NCI-H1694 treated with DMSO at 0.1 percent for 48 hours (cell line): ENCODE measurements at places on chromosomes 7 and 10.
A peak's percentile ranks its signal among the peaks of the same experiment; 100 is the strongest.

DNA sequence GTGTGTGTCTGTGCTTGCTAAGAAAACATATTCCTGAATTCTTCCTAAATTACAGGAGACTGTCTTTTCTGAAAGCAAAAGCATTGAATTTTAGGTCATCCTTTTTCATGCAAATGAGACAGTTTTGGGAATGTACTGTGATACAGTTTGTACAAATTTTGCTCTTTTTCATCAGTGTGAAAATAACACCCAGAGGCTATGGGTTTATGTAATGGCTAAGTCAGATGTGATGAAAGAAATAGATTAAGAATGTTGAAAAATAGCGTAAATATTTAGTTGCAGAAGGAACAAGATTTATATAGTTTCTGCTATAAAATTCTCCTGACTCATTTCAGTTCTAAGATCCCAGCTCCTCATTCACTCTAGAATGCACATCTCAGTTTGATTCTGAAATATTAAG lies 24.6 kb downstream of the POM121L12 start:
- no peak for DNase-seq

DNA sequence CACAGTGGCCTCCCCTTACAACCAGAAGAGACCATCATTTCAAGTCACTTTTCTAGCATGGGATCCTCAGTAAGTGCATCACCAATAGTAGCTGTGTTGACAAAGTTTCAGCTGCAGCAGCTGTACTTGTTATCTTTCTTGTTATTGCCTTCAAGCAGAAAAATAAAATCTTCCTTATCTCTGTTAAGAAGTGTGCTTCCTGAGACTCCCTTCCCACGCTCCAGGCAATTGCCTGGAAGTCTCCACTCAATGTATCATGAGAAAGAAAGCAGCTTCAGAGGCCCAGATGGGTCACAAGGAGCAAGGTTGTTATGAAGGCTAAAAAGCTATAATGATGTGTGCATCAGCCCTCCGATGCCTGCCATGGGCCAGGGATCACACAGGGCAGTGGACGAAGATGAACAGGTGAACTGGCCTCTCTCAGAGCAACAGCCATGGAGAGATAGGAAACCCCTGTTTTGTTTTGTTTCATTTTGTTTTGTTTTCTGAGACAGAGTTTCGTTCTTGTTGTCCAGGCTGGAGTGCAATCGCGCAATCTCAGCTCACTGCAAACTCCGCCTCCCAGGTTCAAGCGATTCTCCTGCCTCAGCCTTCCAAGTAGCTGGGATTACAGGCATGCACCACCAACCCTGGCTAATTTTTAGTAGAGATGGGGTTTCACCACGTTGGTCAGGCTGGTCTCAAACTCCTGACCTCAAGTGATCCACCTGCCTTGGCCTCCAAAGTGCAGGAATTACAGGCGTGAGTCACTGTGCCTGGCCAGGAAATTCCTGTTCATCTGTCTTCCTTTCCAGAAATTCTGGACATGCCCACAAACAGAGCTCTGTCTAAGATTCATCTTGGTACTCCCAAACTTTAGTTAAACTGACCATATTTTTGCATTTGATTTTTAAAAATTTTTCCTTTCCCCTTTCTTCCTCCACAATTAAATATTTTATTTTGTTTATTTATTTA lies 340.5 kb downstream of the TNS3 start:
- DNase-seq = no peak

- peak; percentile 58 for DNase-seq
Measured at GRCh38 chr10:68153473-68154210, 44.4 kb downstream of the MYPN start.

GRCh38 chr10:31321396-31321941 lies 2.5 kb downstream of the ZEB1 start:
- no peak for DNase-seq

- no peak for DNase-seq
Measured at GRCh38 chr10:5423771-5424170, 11.4 kb downstream of the NET1 start.

- DNase-seq = no peak
Measured at GRCh38 chr10:122213766-122214165, 57.3 kb upstream of the BTBD16 start.

DNA sequence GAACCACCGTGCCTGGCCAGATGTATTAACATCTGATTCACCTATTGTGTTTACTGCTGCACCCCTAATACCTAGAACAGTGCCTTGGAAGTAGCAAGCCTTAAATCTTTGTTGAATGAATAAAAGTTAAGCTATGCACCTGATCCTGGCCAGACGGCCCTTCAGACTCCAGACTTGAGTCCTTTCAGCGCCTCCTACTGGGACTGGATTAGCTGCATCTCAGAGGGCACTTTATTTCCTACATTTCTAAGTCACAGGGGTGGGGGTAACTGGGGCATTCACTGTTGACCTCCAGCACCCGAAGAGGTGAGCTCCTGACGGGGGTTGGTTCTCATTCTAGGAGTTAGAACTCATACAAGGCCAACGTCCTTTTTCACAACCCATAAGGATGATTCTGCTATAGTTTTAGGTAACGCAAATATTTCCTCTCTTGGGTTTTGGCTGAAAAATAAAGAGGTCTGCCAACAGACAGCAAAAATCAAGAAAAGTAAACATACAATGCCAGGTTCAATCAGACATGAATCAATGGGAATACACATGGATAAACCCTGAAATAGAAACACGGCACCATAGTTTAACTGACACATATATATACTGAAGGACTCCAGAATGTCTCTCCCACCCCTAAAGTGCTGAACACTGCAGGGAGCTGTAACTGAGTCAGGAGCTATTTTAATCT lies 48.0 kb upstream of the DLG5 start:
- DNase-seq = no peak

DNA sequence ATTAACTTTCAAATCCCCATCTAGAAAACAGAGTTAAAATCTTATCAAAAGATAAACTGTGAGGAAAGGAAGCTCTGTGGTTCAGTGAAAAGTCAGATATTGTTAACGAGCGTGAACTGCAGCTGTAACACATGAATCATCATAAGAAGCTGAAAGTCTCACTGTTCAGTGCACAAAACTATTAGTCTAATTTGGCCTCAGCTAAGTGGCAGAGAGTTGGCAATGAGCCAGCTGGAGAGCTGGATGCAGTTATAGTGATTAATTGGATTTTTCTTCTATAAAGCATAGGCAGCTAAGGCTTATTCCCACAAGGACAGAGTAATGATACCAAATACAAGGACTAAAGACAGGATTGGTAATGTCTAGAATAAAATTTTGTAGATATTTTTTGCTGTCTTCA lies 101.1 kb upstream of the ABCB5 start:
- DNase-seq = no peak

DNA sequence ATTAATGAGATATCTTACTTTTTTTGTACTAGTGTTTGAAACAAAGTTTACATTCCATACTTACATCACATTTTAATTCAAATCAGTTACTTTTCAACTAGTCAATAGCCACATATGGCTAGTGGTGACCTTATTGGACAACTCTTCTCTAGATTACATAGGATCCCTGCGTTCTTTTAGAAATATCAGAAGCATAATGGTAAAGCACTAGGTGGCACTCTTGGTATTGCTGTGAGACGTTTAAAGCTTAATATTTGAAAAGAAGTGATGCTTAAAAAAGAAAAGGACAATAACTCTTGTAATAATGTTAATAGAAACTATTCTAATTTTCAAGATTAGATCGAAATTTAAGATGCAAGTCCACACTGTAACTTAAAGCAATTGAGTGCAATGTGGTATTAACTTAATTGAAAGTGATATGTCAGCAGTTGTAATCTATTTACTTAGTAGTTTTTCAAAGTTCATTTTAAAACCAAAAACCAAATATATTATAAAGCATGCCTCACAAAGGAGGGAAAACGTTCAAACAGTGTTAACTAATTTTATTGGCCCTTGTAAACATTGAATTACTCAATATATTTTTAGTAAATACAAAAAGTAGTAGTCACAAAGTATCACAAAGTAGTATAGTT lies 339.1 kb downstream of the ATRNL1 start:
- DNase-seq = peak; percentile 21

DNA sequence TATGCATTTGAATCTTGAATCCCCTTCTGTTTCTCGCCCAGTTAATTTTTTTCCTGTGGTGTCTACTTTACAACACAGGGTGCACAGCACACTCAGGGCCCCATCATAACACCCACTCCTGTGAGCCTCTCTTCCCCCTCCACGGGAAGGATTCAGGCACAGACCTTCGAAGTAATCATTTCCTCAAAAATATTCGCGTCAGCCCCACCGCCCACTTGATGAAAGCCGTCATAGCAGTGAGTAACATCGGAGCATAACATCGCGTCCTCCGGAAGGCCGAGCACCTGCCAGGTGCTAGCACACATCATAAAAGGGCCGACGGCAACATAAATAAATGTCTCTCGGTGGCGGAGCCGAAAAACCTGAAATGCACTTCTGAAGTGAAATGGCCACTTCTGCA lies 201.7 kb upstream of the ADARB2 start:
- DNase-seq = no peak

- no peak for DNase-seq
Measured at GRCh38 chr7:150851492-150852370, 586 bp upstream of the AOC1 start.

DNA sequence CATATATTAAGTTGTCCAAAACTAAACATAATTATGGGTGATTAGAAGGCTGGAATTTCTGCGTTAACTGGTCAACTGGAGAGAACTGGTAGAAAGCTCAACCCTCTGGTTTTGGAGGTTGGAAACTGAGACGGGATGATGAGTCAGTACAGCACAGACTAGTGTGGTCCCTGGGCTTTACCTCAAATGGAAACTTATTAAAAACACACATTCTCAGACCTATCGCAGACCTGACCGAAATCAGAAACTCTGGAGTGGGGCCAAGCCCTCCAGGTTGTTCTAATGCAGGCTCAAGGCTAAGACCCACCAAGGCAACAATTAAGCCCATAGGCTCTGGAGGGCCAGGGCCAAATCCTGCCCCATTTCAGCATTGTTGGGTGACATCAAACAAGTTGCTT lies 136.9 kb downstream of the KCNMA1 start:
- no peak for DNase-seq

DNA sequence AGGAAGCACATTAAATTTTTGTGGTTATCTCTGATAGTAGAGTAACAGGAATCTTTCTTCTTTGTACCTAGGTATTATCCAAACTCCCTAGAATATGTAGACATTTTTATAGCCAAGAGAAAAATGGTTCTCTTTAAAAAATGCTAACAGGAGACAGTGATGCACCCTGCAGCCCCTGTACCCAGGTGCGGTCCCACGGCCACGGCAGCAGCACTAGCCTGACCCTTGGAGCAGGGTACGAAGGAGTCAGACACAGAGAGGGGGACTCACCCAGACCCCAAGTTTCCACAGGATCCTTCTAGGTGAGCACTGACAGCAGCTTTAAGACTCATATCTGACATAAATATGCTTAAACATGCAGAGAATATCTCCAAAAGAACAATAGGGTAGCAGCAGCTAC lies 60.4 kb downstream of the NUDCD3 start:
- no peak for DNase-seq

DNA sequence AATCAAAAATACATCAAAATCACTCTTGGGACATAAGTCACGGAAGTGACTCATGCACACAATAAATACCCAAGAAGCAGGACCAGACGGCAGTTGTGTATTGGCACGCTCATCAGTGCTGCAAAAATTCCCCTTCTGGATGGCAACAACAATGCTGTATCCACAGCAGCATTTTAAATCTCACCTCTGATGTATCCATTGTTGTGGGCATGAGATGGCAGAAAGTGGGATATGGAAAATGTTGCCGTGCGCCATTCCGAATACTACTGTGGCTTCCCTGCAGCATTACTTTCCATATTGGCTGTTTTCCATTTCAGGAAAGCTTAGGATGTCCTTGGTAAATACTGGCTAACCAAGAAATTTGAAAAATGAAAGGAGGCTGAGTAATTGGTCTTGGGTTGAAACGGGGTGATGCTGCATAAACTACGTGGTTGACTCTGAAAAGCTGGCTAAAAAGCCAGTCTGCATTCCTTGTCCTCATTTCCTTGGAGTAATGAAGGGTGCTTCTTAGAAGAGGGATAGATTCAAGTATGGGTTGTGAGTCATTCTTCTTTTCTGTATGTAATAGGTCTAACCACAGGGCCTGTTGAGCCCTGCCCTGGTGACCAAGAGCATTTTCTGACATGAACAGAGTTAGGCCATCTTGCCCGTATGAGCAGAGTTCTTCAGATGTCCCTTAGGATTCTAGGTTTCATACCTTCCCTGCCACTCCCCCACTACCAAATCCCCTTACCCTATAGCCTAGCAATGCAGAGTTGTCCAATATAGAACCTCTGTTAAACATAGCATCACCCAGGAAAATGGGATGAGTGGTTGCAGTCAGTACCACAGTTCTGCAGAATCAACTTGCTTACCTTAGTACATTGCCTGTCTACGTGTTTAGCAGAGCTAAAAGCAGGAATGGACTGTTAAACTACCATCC lies 36.3 kb upstream of the TOMM7 start:
- no peak for DNase-seq

DNA sequence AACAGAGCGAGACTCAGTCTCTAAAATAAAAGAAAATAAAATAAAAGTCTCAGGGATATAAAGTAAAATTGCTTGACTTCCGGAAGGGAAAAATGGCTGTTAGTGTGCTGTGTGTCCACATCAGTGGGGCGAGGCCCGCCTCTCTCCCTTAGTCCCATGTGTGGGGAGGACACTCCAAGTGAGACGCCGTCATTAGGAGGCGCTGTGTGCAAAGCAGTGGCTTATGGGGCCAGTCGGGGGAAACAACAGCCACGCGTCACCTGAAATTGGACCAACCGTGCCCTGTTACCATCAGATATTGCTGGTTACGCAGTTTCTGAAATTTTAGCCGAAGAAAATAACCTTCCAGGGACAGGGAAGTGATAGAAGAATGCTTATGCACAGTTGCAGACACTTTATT lies 15.8 kb downstream of the SFXN4 start:
- DNase-seq = no peak
